Spinal cord (tissue), 10 donors: ENCODE measurements at places on chromosomes 11 and 22.

GRCh38 chr11:129225190-129225589 is 33.1 kb upstream of the ARHGAP32 start:
- H3K27ac ChIP-seq, result no peak overlapping the region
- no peaks in the 10 kb centered on the region for H3K4me1 ChIP-seq
- H3K27me3 ChIP-seq, result no peaks in the 10 kb centered on the region

- no peak overlapping the region for H3K27ac ChIP-seq
- peaks cover 15% of the 10 kb centered on the region for H3K36me3 ChIP-seq
- H3K27me3 ChIP-seq, result no peaks in the 10 kb centered on the region
- no peak overlapping the region for H3K4me3 ChIP-seq
- peaks cover 42% of the 10 kb centered on the region for H3K4me1 ChIP-seq
- DNase-seq, result no peak
Observed at GRCh38 chr22:21012446-21013407, 2.2 kb upstream of the P2RX6 start.

GRCh38 chr11:612961-613300 is 2.8 kb downstream of the IRF7 start:
- peaks cover 33% of the 10 kb centered on the region for H3K4me1 ChIP-seq
- no peak for DNase-seq
- H3K27ac ChIP-seq, result no peak overlapping the region
- no peaks in the 10 kb centered on the region for H3K27me3 ChIP-seq
- peaks cover 94% of the 10 kb centered on the region for H3K36me3 ChIP-seq

DNA sequence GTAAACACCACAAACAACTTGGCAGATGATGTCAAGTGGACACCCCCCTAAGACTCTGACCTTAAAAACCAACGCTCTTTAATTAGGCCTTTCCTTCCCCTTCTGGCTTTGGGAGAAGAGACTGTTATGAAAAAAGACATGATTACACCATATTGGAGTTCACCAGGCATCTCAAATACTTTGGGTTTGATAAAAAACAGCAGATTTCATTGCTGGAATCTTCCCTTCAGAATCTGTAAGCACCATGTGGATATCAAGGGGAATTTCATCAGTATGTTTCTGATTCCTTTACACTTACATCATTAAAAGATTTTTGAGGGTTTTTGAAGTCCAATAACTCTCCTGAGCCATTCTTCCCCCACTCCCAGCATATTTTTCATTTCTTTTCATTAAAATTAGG is 85.6 kb downstream of the KIRREL3 start:
- H3K4me3 ChIP-seq, result no peak overlapping the region
- DNase-seq, result no peak
- H3K27me3 ChIP-seq, result no peaks in the 10 kb centered on the region
- no peaks in the 10 kb centered on the region for H3K36me3 ChIP-seq

DNA sequence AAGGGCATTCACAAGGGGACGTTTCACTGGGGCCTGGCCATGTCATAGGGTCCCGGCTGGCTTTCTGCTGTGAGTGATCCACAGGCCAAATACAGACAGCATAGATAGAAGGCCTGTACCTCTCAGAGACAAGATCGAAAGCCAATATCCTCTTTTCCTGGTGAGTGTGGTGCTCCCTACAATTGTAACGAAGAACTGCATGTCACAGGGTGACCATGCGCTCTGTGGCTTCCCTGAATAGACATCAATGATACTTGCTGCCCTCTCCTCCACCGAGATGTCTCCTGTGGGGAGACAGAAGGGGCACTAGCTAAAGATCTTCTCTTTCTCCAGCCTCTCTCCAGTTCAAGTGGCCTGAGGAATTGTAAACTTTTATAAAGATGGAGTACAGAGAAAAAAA is 226.1 kb upstream of the POU2AF2 start:
- H3K4me1 ChIP-seq, result peaks cover 4% of the 10 kb centered on the region
- no peaks in the 10 kb centered on the region for H3K27me3 ChIP-seq
- H3K27ac ChIP-seq, result no peak overlapping the region
- H3K4me3 ChIP-seq, result no peak overlapping the region
- no peak for DNase-seq

GRCh38 chr22:39808081-39808480 is 85.5 kb downstream of the ENTHD1 start:
- H3K27me3 ChIP-seq, result no peaks in the 10 kb centered on the region
- no peak overlapping the region for H3K27ac ChIP-seq
- DNase-seq, result no peak
- H3K36me3 ChIP-seq, result no peaks in the 10 kb centered on the region
- H3K4me1 ChIP-seq, result no peaks in the 10 kb centered on the region
- no peak overlapping the region for H3K4me3 ChIP-seq

DNA sequence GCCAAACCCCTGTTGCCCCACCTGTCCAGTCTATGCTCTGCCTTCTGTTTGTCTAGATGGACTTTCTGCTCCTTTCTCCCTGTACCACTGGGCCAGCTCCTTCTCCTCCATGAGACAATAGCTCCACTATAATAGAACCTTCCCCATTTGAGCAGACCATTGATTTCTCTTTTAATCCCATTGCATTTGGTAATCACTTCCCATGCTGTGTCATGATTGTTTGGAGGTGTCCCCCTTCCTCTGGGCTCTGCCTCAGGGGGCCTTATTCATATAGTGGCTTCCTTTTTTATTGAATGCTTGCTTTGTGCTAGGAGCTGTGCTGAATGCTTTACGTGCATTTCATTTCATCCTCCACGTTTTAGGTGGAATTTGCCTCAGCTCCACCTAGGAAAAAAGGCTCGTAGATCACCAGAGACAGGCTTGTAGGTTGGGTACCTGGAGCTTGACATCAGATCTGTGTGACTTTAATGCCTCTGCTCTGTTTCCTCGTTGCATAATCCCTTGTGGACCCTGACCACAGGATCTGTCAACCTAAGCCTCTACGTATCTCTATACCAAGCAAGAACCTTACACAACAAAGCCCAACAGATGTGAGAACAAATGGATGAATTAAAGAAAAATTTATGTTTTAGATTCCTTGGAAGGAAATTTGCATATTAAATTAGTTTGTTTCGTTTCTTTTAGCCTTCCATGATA is 106.2 kb upstream of the RASSF10 start:
- no peak for DNase-seq
- H3K36me3 ChIP-seq, result peaks cover 9% of the 10 kb centered on the region
- H3K4me3 ChIP-seq, result no peak overlapping the region
- peaks cover 15% of the 10 kb centered on the region for H3K4me1 ChIP-seq
- no peaks in the 10 kb centered on the region for H3K27me3 ChIP-seq
- no peak overlapping the region for H3K27ac ChIP-seq

DNA sequence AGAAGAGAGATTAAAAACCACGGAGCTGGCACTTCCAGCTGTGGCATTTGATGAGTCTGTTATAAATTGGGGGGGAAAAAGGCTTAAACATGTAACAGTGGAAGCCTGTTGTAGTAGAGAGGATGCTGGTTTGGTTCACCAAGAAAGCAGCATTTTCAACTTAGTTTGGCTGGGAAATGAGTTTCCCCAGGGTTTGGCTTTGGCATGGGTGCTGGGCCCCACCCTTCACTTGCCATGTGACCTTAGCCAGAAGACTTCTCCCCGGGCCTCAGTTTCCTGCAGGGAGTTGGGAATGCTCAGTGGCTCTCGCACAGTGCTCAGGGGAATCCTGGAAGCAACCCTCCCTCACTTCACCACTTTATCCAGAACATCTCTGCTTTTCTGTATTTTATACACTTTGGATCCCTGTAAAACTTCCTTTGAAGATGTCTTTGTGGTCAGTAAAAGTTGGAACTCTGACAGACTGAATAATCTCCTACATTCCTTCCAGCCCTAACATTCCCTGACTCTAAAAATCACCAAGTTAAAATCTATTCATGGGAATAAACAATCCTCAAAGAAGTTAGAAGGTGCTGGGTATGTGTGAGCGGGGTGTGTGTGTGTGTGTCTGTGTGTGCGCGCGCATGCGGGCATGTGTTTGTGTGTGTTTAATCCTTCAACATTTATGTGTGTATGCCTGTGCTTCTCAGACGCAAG is 166.0 kb downstream of the TENM4 start:
- H3K27me3 ChIP-seq, result no peaks in the 10 kb centered on the region
- H3K4me1 ChIP-seq, result peaks cover 44% of the 10 kb centered on the region
- H3K36me3 ChIP-seq, result no peaks in the 10 kb centered on the region
- no peak overlapping the region for H3K27ac ChIP-seq
- H3K4me3 ChIP-seq, result no peak overlapping the region

- H3K27me3 ChIP-seq, result no peaks in the 10 kb centered on the region
- no peak overlapping the region for H3K4me3 ChIP-seq
- H3K4me1 ChIP-seq, result peaks cover 47% of the 10 kb centered on the region
- peaks cover 54% of the 10 kb centered on the region for H3K36me3 ChIP-seq
Observed at GRCh38 chr22:50274311-50274710, 4.1 kb upstream of the MAPK11 start.

DNA sequence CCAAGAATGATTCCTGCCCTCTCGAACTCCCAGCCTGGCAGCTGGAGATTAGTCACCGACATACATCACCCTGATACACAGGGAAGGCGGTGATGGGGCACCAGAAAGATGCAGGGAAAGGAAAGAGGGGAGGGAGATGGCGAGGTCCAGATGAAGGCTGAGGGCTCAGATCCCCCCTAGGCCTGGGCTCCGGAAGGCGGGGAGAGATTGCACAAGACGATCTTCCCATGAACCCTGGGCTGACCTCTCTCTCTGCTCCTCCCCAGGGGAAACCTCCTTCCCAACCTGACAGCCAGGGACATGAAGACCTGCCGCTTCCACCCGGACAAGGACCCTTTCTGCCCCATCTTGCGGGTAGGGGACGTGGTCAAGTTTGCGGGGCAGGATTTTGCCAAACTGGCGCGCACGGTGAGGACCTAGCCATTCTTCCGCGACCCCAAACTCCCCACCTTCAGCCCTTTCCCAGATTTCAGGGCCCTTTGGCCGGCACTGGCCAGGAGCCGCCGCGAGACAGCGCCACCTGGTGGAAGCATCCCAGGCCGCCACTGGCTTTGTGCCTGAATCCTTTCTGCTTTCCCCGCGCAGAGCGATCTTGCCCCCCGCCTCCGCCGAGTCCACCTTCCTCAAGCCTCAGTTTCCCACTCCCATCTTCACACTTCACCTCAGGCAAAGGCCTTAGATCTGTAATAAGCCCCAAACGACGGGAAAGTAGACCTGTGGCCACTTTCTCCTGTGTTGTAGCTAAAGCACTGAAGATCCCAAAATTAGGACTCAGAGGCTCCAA is 11.5 kb downstream of the P2RX3 start:
- no peaks in the 10 kb centered on the region for H3K36me3 ChIP-seq
- no peak for DNase-seq
- H3K27me3 ChIP-seq, result no peaks in the 10 kb centered on the region
- H3K27ac ChIP-seq, result no peak overlapping the region

GRCh38 chr11:64715756-64716472 is 7.1 kb downstream of the NRXN2 start:
- no peak for DNase-seq
- peaks cover 42% of the 10 kb centered on the region for H3K36me3 ChIP-seq
- peaks cover 15% of the 10 kb centered on the region for H3K27me3 ChIP-seq

- H3K27ac ChIP-seq, result no peak overlapping the region
- H3K27me3 ChIP-seq, result no peaks in the 10 kb centered on the region
- no peaks in the 10 kb centered on the region for H3K36me3 ChIP-seq
- H3K4me3 ChIP-seq, result no peak overlapping the region
Observed at GRCh38 chr11:27456140-27456794, 16.3 kb downstream of the LGR4 start.

GRCh38 chr11:35088676-35089075 is 50.3 kb upstream of the CD44 start:
- no peak overlapping the region for H3K4me3 ChIP-seq
- peaks cover under 1% of the 10 kb centered on the region for H3K4me1 ChIP-seq
- no peak overlapping the region for H3K27ac ChIP-seq
- no peaks in the 10 kb centered on the region for H3K36me3 ChIP-seq
- DNase-seq, result no peak
- no peaks in the 10 kb centered on the region for H3K27me3 ChIP-seq

DNA sequence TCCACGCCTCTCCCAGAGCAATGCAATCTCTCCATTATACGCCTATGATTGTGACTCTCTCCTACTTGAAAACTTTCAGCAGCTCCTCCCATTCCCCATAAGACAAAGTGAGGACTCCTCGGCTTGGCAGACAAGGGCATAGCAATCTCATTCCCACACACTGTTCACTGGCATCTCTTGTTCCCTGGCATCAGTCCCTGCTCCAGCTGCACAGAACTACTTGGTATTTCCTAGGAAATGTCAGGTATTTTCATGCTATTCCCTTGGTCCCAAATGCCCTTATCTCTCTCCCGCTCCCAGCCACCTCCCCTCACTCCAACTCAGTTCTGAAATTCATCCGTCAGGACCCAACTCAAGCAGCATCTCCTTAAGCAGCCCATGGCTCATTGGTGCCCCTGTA is 28.4 kb downstream of the TMPRSS5 start:
- no peaks in the 10 kb centered on the region for H3K27me3 ChIP-seq
- H3K4me3 ChIP-seq, result no peak overlapping the region
- peak; percentile 42 for DNase-seq
- no peaks in the 10 kb centered on the region for H3K36me3 ChIP-seq

DNA sequence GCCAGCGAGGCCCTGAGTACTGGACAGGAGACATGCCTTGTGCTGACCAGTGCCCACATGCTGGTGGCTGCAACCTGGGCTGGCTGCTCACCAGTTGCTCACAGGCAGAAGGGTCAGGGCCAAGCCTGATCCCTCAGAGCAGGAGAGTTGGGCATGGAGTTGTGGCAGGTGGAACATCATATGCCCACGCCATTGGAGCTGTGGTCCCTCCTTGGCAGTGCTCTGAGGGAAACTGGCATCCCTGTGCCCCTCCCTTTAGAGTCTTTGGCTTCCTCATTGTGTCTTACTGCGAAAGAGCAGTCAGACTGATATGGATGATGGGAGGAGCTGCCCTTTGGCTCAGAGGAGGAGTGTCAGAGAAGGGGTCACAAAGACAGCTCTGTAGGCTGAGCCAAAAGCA is 3.1 kb upstream of the MYEOV start:
- no peak overlapping the region for H3K27ac ChIP-seq
- no peaks in the 10 kb centered on the region for H3K27me3 ChIP-seq
- no peaks in the 10 kb centered on the region for H3K36me3 ChIP-seq
- H3K4me3 ChIP-seq, result no peak overlapping the region
- no peak for DNase-seq
- H3K4me1 ChIP-seq, result peaks cover 16% of the 10 kb centered on the region

GRCh38 chr22:30244066-30244465 is 2.5 kb downstream of the LIF start:
- H3K36me3 ChIP-seq, result no peaks in the 10 kb centered on the region
- H3K27me3 ChIP-seq, result peaks cover 37% of the 10 kb centered on the region
- no peak overlapping the region for H3K27ac ChIP-seq
- no peak for DNase-seq
- peaks cover 21% of the 10 kb centered on the region for H3K4me1 ChIP-seq
- H3K4me3 ChIP-seq, result no peak overlapping the region

- H3K27me3 ChIP-seq, result no peaks in the 10 kb centered on the region
- no peaks in the 10 kb centered on the region for H3K36me3 ChIP-seq
- no peak overlapping the region for H3K27ac ChIP-seq
- no peak overlapping the region for H3K4me3 ChIP-seq
Observed at GRCh38 chr11:126963115-126963514, 37.5 kb downstream of the KIRREL3 start.
